ENCODE measurements at places on chromosomes 4 and X.

DNA sequence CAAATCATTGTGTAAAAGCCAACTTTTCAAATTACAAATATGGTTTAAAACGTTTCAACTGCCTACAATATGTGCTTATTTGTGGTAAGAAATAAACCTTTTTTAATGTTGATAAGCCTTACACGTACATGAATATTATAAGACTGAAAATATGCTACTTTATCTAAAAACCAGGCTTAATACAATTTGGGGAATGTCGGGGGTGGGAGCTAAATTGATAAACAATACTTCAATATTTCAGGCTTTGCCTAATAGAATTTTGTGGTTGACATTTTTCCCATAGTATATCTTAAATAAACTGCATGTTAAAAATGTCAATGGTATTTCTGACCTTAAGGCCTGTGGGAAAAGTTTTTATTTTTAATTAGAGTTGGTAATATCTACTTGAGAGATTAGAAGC lies 69.8 kb upstream of the SLIT2 start:
- no peak for DNase-seq

DNA sequence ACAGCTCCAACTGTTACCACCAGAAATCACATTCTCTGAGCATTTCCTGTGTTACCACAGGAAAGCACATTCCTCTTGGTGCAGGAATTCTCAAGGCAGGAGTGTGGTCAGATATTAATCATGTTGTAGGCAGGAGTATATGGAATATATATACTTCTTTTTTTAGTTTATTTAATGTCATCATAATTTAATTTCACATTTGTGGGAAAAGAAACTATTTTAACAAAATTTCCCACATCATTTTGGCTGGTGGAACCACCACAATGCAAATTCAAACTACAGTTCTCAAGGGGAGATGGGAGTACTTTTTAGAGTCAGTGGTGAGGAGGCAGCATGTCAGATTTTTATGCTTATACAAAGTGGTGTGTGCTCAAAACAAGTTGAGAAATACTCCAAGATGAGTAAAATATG lies 139.0 kb downstream of the ATP10D start:
- no peak for DNase-seq

DNA sequence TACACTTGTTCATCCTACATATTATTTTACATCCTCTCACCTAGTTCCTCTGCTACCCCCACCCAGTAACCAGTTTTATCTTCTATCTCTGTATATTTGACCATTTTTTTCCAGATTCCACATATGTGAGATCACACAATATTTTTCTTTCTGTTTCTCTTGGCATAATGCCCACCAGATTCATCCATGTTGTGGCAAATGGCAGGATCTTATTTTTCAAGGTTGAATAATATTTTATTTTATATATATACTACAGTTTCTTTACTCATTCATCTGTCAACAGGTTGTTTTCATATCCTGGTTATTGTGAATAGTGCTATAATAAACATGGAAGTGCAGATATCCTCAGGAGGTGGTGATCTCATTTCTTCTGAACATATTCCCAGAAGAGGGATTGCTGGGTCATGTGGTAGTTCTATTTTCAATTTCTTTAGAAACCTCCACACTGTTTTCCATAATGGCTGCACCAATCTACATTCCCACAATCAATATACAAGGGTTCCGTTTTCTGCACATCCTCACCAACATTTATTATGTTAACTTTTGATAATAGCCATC lies 48.2 kb downstream of the THAP9 start:
- no peak for DNase-seq

DNA sequence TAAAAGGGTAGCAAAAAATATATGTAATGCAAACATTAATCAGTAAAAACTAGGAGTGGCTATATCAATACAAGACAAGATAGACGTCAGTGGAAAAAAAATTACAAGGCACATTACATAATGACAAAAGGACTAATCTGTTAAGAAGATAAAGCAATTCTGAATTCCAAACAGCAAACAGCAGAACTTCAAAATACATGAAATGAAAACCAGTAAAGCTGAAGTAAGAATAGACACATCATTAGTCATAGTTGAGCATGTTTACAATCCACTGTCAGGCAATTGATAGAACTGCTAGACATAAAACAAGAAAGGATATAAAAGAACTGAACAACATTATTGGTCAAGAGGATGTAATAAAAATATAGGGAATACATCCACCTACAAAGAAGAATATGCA lies 12.2 kb downstream of the SULT1B1 start:
- DNase-seq: no peak

DNA sequence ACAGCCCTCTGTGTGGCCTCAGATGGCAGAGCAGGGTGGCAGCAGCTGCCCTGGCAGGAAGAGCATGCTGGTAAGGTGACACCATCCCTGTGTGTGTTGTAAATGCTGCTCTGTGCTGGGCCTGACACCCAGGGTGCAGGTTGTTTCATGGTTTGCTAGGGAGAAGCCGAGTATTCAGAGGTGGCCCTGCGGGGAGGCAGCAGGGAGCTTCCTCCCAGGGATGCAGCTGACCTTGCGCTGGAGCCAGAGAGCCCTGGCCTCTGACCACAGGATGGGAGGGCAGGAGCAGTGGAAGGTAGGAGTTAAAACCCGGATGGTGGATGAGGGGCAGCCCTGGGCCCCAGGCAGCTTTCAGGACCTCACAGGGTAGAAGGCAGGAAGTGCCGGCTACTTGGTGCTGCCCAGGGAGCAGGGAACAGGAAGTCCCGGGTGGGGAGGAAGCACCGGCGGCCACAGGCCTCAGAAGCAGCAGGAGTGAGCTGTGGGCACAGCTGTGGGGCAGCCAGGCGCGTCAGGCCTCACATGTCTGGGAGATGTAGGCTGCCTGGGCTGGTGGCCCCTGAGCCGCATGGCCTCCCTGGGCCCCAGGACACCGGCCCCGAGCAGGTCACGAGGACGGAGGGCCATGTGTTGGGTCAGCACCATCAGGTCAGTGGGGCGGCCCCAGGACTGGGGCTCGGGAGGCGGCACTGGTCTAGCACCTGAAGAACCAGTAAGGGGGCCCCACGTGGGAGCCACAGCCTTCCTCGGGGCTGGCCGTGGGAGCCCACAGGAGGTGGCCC lies 19.1 kb downstream of the SH3BP2 start:
- DNase-seq: peak; percentile 59

- no peak for DNase-seq
These were observed 436.9 kb downstream of the NLGN4X start for GRCh38 chrX:5791721-5792120.

DNA sequence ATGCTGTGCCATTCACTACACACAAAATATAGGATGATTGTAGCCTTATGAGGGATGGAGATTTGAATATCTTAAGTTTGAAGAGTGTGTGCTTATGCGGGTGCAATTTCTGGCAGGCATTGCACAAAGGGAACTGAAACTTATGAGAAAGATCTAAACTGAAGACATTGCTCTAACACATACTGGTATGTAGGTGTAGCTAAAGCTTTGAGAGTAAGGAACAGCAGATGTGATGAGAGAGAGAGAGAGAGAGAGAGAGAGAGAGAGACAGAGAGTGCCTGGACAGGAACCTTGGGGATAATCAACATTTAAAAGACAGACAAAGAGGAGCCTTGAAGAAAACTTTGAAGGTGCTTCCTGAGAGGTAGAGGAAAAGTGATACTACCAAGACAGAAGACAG lies 379.7 kb downstream of the SPRY1 start:
- no peak for DNase-seq

DNA sequence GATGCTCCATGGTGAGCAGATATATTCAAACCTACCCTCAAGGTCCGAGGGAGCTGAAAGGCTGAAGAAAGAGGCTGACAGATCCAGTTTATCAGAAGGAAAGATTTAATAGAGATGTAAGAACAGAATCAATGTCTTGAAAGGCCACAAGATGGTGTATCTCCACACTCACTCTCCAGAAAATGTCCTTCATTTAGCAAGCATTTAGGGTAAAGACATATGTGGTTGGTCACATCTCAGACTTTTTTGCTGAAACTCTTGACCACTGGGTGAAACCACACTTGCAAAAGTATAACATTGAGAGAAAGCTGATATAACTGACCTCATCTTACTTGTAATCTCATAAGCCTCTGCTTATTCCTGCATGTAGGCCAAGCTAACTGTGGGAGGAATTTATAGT lies 745.8 kb upstream of the GALNTL6 start:
- no peak for DNase-seq

DNA sequence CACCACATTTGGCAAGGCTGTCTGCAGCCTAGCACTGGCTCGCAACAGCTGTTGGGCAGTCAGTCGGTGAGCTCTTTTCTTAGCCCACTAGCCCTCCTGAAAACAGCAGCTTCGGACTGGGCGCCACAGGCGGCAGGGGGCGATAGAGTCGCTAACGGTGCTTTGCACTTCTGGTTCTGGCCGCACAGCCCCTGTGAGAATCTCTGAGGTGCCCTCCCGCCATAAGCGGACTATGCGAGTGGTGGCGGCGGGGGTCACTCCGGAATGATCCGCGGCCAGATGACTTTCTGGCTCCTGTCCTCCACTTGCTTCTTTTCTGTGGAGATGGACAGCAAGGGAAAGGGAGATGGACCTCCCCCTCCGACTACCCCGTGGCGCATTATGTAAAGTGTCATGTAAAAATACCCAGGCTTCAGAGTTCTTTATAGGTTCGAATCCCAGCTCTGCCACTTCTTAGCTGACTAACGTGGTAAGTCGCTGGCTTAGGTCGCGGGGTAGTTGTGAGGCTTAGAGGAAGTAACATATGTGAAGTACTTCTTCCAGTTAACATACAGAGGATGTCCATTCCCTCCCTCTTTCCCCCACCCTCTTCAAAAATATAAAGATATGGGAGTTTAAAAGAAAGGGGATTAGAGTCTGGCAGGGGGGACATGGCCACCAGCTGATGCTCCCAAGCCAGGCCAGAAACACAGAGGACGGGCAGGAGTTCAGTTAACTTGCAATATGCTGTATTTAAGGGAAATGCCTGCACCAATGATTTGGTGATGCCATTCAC lies 11.0 kb downstream of the ARHGAP36 start:
- no peak for DNase-seq

- DNase-seq: no peak
These were observed 5.8 kb downstream of the MID1IP1 start for GRCh38 chrX:38806875-38807621.

- DNase-seq: no peak
These were observed 78.8 kb upstream of the BANK1 start for GRCh38 chr4:101711590-101712260.

DNA sequence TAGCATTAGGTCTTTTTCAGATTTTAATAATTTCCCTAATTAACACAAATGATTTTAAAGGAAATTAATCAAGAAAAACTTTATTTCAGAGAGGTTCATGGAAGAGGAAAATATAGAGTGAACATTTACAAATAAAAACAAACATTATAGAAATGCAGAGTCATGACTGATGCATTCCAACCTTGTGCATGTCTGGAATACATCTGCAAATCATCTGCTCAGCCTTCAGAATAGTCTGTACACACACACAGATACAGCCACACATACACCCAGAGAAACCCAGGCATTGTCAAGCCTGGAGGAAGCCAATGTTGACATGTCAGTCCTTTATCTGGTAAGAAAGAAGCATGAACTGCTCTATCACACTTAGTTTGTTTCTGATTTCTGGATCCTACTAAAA lies 61.3 kb upstream of the NFKB1 start:
- DNase-seq: no peak

DNA sequence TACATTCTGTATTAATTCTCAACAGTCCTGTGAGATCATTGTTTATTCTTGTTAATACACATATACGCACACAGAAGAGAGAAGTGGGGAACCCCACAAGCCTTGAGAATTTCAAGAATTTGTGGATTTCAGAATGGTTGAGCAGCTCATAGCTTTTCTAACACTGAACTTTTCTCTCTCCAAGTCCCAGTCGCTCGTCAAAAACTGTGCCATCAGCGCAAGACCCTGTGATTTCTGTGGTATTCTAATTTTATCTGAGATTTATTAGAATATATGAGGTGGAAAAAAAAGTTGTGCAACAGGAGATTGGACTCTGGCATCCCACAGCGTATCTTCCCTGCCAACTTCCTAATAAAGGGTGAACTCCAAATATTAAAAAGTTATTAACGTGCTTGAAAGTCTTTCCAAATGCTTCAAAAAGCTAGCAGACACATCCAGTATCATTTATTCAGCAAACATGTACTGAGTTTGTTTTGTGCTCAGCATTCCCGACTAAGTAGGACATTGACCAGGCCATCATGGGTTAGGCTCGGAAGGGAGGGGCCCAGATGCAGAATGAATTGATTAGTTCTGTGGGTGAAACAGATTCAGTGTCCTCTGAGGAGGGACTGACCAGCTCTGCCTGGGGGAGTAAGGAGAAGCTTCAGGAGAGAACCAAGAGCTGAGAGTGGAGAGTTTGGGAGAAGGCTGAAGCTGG lies 165.6 kb downstream of the CBR4 start:
- no peak for DNase-seq

GRCh38 chr4:38803833-38804653 lies 548 bp downstream of the TLR1 start:
- DNase-seq: peak; percentile 19

DNA sequence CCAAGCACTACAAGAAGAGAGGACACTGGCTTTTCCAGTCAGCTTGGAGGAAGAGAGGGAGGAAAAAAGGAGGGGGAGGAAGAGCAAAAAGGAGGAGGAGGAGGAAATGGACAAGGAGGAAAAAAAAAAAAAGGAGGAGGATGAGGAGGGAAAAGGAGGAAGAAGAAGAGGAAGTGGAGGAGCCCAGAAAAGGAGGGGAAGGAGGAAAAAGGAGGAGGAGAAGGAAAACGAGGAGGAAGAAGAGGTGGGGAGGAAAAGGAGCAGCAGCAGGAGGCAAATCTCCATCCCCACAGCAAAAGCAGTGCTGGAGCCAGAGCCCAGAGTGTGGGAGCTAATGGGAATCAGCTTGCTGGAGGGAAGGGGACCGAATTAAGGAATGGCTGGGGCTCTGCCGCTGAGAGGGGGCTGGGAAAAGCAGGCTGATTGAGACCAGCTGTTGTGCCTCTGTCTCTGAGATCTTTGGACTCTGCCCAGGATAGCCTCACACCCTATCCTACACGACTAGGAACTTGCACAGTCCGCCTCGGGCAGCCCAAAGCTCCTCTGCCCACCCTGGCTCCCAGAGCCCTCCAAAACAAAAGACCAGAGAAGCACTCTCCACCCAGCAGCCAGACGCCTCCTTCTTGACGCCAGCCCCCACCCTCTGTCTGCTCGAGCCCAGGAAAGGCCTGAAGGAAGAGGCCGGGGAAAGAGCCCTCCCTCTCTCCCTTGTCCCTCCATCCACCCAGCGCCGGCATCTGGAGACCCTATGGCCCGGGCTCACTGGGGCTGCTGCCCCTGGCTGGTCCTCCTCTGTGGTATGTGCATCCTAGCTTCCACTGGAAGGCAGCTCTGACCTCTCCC lies at the start of gene XPNPEP2:
Gene XPNPEP2 (plus strand): TSS at position 514 of the 843 bp plus-strand sequence. CDS start 235 bp downstream, at position 749.
- DNase-seq: no peak

- no peak for DNase-seq
These were observed 55.6 kb upstream of the EXOC1L start for GRCh38 chr4:55763996-55764395.

DNA sequence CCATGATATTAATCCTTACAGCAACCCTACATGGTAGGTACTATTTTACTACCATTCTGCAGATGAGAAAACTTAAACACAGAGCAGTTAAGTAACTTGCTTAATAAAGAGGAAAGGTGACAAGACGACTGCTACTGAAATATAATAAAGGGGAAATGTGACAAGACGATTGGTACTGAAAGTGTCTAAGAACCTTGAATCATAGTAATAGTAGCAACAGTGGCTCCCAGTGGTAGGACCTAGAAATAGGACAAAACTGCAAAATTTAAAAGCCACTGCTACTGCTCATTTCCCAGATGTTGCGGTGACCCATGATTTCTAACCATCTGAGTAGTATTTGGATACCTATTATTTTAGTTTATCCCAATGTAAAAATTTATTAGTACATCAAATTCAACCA lies 89.5 kb downstream of the TASL start:
- DNase-seq: no peak
